ENCODE measurements at places on chromosomes 11 and 22.

DNA sequence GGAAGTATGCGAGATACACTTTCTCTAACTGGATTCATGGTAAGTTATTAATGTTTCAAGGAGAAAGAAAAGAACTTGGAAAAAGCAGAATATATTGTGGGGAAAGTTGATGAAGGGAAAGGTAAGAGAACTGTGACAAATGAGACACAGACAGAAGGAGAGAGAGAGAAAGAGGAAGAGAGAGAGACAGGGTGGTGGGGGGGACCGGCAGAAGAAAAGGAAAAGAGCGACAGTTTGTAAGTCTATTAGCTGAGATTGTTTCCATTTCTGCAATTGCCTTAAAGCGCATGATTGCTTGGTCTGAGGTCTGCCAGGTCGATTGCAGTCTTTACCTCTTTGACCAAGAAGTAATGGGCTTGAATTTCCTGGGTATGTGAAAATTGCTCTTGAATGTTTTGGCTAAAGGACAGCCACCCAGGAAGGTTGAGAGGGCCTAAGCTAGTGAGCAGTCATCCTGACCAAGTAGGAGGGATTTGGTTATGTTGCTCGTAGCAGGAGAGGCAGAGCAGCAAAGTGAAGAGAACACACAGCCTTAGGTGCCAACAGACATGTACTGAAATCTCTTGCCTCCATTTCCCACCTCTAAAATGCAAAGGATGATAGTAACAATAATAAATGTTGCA, 23.6 kb upstream of the TMA7B start:
- no peak for DNase-seq

DNA sequence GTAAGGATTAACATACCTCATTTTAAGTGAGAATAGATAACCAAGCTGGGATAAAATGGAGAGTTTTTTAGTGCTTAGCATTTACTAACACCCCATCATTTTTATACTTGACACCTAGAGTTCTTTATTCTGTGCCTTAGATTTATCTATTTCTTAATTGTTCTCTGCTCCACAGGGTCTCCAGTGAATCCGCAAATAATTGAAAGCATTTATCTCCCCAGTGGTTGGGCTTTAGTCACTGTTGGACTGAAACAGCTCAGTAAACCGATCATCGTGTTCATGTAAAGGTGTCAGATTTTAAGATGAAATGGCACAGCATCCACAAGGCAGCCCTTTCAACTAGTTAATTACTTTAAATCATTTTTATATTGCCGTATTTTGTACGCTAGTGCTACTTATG, 17.8 kb upstream of the GRIA4 start:
- DNase-seq = no peak

DNA sequence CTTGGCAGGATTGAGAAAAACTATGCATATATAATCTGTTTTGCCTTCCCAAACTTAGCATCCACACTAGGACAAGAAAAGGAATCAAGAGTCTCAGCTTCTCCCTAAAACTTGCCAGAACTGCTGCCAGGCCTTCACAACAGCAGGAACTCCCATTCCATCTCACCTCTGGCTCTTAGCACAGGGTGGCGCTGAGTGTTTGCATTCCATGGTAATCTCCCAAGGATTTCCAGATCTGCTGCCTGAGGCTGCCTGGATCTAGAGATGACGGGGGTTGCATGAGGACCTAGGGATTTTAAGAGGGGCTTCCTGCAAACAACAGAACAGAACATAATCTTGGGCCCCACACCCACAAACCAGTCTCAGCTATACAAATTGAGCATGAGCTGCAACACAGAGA, 87.1 kb upstream of the OPCML start:
- DNase-seq = no peak

DNA sequence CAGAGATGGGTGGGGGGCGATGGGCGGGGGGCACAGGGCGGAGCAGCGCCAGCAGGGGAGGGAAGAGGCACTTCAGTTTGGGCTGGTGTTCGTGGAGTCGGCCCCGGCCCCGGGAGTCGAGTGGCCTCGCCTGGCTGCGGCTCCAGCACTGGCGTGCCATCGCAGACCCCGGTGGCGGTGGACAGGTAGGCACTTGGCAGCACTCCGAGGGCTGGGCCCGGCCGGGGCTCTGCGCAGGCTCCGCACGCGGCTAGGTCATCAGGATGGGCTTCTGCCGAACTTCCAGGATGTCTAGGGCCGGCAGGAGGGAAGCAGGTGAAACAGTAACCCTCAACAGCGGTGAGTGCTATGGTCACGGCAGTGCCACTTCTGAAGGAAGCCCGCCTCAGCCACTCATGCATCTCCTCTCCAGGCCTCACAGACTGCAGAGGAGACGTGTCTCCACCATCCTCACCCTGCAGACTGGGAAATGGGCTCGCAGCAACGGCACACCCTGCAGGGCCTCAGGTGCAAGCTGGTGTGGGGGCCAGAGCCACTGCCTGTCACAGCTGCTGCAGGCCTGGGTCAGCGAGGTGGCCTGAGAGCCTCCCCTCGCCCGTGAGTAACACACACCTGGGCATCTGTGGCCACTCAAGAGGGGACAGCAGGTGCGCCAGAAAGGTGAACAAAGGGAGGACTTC, 33.3 kb downstream of the NUP50 start:
- no peak for DNase-seq

DNA sequence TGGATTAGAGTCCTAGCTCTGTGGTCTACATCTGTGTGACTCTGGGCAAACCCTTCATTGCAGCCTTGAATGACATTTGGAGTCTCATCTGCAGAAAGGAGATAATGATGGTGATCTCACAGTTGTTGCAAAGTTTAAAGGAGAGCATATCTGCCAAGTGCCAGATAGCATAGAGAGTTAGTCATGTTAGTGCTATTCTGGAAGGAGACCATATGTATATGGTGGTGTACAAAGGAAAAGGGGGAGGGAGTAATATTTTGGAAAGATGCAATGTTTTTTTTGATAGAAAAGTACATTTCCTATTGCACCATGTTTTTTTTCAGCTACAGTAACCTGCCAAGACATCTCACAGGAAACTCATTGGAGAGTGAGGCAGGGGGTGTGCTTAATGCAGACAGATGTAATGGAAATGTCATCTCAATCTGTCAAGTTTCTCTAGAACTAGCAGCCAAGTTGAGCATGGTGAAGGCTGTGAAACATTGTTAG, 92.1 kb upstream of the NARS2 start:
- DNase-seq = no peak

Data from PC-9 (cell line).